ENCODE measurements at places on chromosomes 5 and 9. TPM values are rescaled to one million over a fixed set of nuclear protein-coding genes. Genes with fewer than 3 reads are reported as not detected.

Gene PCDHA11
- 0.22 TPM for total RNA-seq

Gene SOHLH1
- total RNA-seq: not detected

Gene NUP188
- total RNA-seq: 38.0 TPM

Gene TMEFF1
- total RNA-seq: 1.8 TPM

Gene NRARP
- 4.1 TPM for total RNA-seq

Gene CDO1
- total RNA-seq: not detected

Gene GDNF
- total RNA-seq: 0.05 TPM

Gene ERMP1
- 20.1 TPM for total RNA-seq

Gene RNF44
- 36.8 TPM for total RNA-seq

Gene FCHSD1
- total RNA-seq: 10.0 TPM

Gene C5orf34
- total RNA-seq: 5.2 TPM

Gene BICD2
- 27.5 TPM for total RNA-seq

Gene DPM2
- 44.1 TPM for total RNA-seq

Gene ACTBL2
- 0.03 TPM for total RNA-seq

Gene NCS1
- 54.5 TPM for total RNA-seq
